ENCODE measurements at places on chromosomes 5 and 9. TPM values are rescaled to one million over a fixed set of nuclear protein-coding genes. Genes with fewer than 3 reads are reported as not detected.

The SRD5A1 gene
- total RNA-seq, result 87.0 TPM

The BAAT gene
- total RNA-seq, result 31.9 TPM

The PAM gene
- total RNA-seq, result 27.5 TPM

The SLC46A2 gene
- not detected for total RNA-seq

The CDK9 gene
- 41.2 TPM for total RNA-seq

The SPAAR gene
- total RNA-seq, result 0.65 TPM

The RGS3 gene
- total RNA-seq, result 13.0 TPM

The OR1J2 gene
- not detected for total RNA-seq

The OR1Q1 gene
- not detected for total RNA-seq

The NDUFB6 gene
- 28.6 TPM for total RNA-seq

The KLF4 gene
- total RNA-seq, result 7.4 TPM

The OTP gene
- total RNA-seq, result not detected

Data from liver (tissue), 10 donors.